ENCODE measurements at places on chromosomes 11 and 22.

- DNase-seq: no peak
Measured at GRCh38 chr11:69295079-69295994, 1.4 kb downstream of the MYEOV start.

DNA sequence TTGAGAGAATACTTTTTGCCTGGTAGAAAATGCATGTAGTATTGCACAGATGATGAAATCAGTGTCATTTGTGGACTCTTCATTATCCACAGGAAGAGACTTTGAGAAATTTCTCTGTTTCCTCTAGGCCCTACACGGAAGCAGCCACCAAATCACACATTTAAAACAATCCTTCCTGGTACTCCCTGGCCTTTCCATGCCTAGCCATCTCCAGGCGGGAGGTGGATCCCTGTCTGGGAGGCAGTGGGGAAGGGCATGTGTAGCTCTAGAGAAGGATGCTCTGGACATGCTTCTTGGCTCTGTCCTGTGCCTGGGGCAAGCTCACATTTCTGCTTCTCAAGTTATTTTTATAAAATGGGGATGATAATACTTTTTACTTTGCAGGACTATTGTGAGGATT, 114.1 kb downstream of the ADAMTS15 start:
- no peak for DNase-seq

DNA sequence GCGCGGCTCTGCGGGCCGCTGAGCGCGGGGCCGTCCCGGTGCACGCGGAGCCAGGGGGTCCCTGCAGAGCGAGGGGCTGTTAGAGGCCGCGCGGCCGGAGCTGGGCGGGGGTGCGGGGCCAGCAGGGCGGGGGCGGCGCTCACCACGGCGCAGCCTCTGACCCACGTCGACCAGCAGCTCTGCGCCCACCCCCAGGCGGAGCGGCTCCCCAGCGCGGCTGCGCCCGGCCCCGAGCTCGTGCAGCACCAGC, 385 bp upstream of the SCO2 start:
- no peak for DNase-seq

DNA sequence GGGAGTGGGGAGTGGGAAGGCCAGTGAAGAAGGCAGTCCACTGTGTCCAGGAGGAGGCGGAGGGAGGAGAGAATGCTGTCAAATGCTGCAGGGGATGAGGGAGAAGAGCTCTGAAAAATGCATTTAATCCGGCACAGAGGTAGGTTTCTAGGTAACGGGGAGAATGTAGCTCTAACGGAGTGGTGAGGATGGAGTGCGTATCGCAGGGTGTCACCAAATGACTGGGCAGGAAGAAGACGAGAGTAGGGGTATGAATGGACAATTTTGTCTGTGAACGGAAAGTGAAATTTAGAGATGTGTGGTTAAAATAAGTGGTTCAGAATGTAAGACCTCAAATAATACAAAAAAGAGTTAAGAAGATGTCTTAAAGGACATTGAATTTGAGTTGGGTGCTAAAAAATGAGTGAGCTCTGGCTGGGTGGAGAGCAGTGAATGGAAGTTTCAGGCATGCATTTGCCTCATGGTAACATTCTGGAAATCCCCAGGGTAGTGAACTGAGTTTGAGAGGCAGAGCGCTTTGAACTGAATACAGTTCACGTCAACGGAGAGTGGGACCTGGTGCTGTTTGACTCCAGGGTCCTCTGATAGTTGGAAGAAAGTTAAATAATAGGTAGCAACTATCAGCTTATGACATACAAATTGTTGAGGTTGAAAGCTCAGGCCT, 81.3 kb upstream of the CADM1 start:
- no peak for DNase-seq

GRCh38 chr11:7353100-7353499, 101.4 kb downstream of the SYT9 start:
- no peak for DNase-seq

GRCh38 chr11:109865548-109866186, 227.5 kb upstream of the ZC3H12C start:
- peak; percentile 20 for DNase-seq

- no peak for DNase-seq
Measured at GRCh38 chr11:96899971-96900370, 510.2 kb downstream of the JRKL start.

GRCh38 chr11:91164452-91164822, 941.6 kb upstream of the CHORDC1 start:
- no peak for DNase-seq

DNA sequence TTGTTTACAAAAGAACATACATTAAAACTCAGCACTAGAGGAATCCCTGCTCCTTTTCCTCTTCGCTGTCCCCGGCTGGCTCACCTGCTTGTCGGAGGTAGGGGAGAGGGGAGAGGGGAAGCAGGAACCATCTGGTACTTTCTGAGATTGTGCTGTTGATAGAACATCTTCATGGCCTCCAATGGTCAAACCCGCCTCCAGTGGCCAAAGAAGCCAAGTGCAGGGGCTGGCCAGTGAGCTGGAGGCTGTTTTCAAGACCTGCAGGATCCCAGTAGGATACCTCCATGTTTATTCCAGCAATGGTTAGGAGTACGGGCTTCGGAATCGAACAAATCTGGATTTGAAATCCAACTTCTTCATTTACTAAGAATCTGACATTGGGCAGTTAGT, 92.6 kb downstream of the PKNOX2 start:
- no peak for DNase-seq

DNA sequence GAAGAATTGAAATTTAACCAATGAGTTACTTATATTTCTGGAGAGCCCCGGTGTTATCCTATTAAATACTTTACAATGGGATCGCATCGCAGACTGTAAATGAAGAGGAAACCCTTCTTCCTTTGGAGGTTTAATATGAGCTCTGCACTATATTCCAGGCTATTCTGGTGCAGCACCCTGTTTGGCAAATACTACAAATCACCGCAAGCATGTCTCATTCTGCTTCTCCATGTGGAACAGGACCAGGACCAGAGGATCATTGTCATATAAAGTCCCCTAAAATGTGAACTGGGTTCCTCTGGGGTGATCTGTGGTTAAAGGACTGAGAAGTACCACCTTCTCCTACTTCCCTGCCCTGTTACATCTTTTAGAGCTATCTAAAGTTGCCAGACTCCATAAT, 703.7 kb downstream of the DLG2 start:
- no peak for DNase-seq

DNA sequence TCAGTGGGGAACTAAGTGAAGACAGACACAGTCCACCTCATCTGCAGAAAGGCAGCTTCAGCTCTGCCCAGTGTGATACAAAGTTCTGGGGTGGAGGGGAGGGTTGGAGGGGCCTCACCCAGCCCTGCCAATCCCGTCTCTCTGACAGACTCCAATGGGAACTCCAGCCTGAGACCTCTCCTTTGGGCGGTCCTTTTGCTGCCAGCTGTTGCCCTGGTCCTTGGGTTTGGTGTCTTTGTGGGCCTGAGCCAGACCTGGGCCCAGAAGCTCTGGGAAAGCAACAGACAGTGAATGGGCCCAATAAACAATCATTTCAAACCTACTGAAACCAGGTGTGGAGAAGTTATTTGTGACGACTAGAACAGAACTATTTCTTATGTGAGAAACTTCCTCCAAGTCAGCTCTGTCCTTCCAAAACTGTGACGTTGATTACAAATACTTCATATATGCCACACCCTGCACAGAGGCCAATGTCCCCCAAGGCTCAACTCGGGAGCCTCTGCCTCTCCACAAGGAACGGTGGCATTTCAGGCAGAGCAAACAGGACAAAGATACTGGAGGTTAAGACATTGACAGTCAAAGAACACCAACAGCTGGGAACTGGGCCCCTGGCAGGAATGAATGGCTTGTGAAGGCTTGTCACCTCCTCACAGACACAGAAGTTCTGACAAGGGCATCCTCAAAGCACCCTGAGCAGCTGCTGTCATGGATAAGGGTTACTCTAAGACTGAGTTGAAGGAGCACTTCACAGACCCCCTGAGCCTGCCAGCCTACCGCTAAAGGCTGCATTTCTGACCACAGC, 8.2 kb downstream of the ZP1 start:
- DNase-seq: no peak

- no peak for DNase-seq
Measured at GRCh38 chr11:18669711-18670110, 28.9 kb upstream of the TMEM86A start.

DNA sequence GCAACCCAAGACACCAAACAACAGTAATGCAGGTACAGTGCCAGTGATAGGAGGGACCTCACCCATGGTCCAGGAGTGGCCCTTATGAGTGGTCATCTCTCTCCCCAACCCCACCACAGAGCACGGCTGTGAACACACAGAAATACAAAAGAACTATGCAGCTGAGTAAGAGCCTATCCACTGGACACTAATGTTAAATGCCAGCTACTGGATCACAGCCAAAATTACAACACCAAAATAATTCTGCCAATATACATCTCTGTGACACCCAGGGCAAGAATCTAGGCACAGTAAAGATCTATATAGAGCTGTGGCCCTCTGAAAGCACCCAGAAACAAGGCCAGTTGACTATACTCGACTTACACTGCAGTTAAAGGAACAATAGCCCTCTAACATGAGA, 22.8 kb upstream of the GPR83 start:
- DNase-seq: no peak

DNA sequence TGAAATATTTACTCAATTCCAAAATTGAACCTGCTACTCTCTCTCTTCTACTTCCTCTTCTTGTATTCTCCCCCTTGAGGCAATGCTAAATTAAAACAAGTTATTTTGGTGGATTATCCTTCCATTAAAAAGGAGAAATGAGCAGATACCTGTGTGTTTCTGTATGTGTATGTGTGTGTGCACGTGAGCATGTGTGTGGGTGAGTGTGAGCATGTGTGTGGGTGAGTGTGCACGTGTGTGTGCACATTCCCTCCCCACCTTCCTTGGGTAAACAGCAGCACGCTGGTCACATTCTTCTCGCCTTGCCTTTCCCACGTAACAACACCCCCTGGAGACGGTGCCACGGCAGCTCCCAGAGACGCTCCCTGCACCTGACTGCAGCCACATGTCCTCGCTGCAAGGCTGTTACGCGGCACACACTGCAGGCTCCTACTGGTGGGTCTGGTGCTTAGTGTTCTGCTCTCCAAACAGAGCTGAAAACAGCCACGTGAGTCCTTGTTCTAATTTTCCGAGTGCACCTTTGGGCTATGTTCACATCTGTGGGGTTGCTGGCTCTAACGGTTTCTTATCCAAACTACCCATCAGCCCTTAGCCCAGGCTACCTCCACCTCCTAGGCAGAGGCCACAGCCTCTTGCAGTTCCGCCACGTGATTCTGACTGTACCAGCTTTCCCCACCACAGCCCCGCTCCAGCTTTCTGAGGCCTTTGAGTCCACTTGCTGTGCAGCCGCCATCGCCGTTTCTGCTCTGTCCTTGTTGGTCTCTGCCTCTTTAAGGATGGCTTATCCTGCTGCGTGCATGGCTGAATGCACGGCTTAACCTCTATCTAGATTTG, 123.4 kb downstream of the CTTN start:
- no peak for DNase-seq

- no peak for DNase-seq
Measured at GRCh38 chr11:21927628-21928027, 265.3 kb upstream of the ANO5 start.

- DNase-seq: no peak
Measured at GRCh38 chr22:26097840-26098239, 71.4 kb upstream of the SEZ6L start.

DNA sequence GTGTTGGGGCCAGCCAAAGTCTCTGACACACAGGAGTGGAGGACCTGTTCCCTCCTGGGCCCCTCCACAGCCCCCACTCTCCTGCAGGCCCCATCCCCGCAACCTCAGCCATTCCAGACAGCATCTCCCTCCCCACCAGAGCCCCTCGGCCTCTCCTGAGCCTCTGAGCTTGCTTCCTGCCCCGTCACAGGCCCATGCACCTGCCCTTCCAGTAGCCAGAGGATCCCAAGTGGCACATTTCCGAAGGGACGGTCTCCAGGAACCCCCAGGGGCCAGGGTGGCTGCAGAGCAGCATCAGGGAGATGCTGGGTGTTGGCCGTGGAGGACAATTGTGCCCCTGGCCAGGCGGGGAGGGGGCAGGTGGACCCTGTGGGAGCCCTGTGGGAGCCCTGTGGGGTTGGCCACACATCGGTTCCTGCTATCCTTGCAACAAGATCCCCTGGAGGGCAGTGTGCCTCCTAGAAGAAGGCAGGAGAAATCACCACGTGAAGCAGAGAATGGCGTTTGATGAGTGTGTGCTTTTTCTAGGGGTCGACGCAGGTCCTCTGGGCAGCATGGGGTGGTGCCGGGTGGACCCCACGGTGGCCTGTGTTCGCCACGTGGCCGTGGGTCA, 45.3 kb upstream of the PPARA start:
- no peak for DNase-seq

Measured in hippocampal formation (tissue), 2 donors.